ENCODE measurements at places on chromosomes 16 and 17.

- DNase-seq, result no peak
Observed at GRCh38 chr16:984121-984694, 2.6 kb downstream of the SOX8 start.

- no peak for DNase-seq
Observed at GRCh38 chr17:60646701-60647100, 30.9 kb upstream of the BCAS3 start.

GRCh38 chr16:89431630-89432029 is 58.7 kb downstream of the ANKRD11 start:
- DNase-seq, result no peak

GRCh38 chr17:29570521-29570920 is 2.0 kb downstream of the TP53I13 start:
- DNase-seq, result no peak

DNA sequence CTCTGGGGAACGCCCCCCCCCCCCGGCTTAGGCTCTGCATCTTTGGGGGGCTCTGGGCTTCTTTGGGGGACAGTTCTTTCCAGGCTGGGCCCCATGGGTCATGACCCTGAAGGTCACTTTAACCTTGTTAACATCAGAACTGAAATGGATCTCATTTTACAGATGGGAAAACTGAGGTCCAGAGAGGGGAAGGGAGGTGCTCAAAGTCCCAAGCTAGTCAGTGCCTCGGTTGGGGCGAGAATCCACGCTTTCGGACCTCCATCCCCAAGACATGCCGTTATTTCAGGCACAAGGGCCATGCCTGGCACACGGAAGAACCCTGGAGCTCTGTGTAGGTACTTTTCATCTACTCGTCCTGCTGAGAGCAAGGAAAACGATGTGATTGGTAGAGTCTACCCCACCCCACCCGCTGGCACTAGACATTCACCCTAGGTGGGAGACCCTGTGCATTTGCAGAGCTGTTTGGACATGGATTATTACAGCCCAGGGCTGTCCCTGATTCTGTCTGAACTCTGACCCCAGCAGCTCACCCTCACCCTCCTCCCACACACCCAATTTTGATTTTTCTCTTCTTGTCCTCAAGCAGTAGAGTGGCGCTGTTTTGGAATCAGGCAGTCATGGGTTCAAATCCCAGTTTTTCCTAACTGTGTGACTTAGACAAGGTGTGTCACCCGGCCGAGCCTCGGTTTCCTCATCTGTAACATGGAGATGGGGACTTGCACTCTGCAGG is 155.1 kb upstream of the CDC42EP4 start:
- DNase-seq, result no peak

GRCh38 chr16:14300705-14301168 is 229.6 kb downstream of the MRTFB start:
- DNase-seq, result peak; percentile 82

GRCh38 chr17:78524870-78525510 is 52.2 kb downstream of the DNAH17 start:
- DNase-seq, result no peak

- no peak for DNase-seq
Observed at GRCh38 chr16:84040823-84041820, 1.5 kb downstream of the SLC38A8 start.

DNA sequence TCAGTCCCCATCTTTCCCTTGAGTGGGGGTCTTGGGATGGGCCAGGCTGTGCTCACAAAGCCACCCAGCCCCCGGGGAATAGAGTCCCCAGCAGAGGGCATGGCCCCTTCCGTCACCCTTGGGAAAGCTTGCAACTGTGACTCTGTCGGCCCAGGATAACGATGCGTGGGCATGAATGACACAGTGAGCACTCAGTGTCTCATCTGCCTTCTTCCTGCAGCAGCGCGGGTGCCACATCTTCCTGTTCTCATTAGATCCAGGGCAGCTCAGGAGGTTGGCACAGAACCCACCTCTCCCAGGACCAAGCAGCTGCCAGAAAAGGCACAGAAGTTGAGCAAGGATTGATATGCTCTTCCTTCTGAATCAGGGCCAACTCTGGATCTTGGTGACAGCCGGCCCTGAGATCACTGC is 84.7 kb downstream of the MRC2 start:
- DNase-seq, result no peak

- DNase-seq, result peak; percentile 75
Observed at GRCh38 chr17:8420041-8420934, 15.4 kb upstream of the NDEL1 start.

- no peak for DNase-seq
Observed at GRCh38 chr17:64003526-64004121, 5.5 kb downstream of the PRR29 start.

GRCh38 chr17:63772801-63773271 is 561 bp downstream of the CCDC47 start:
- peak; percentile 30 for DNase-seq

GRCh38 chr16:30786115-30786935 is 680 bp downstream of the ZNF629 start:
- peak; percentile 70 for DNase-seq

GRCh38 chr16:5977329-5977728 is 879.7 kb upstream of the EEF2KMT start:
- DNase-seq, result no peak

- no peak for DNase-seq
Observed at GRCh38 chr17:32742681-32743538, 134.0 kb downstream of the MYO1D start.

DNA sequence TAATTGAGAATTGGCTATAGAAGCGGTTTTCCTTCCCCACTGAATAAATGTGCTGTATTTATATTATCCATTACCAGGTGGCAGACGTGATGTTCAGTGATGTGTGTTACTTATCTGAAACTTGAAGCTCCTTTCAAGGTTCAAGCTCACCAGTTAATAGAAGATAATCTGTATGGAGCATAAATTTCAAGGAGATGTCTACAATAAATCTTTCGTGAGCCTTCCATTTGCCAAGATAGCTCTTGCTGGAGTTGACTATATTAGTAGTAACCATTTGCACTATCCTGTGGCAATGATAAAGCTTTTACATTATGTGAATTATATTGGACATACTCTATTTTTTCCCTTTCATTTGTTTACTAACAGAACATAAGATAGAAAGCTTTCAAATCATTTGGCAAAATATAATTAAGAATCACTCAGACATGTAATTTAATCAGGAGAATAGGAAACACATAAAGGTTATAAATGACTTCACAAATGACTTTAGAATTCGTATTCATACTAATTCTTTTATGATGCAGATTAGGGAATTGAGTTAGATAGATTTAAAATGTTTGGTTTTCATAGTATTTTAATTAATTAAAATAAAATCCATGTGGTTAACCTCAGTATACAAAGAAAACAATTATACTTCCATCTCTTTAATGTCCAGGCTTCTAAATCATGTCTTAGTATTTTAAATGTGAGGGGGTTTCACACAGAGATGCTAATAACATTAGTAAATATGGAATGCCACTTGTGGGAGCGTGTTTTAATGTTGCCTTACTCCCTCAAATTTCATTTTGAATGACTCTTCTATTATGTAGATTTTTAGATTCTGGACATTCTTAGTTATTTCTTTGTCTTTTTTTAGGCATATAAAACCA is 664.4 kb upstream of the CDH8 start:
- no peak for DNase-seq

DNA sequence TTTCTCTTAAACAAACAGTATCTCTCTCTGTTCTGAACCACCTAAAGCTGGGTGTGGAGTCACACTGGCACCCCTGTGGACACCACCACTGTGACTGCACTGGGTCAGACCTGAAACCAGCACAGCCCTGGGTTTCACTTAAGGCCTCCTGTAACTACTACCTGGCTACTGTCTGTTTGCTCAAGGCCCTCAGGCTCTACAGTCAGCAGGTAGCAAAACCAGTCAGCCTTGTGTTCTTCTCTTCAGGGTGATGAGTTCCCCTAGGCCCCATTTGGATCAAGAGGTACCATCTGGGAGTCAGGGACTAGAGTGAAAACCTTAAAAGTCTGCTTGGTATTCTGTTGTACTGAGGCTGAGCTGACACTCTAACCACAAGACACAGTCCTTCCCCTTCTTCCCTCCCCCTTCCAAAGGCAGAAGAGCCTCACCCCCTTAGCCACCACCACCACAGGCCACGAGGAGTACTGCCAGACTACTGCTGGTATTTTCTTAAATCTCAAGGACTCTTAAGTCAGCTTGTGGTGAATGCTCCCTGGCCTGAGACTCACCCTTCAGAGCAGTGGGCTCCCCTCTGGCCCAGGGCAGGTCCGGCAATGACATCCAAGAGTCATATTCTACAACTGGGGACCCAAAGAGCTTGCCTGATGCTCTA is 153.2 kb upstream of the MON1B start:
- DNase-seq, result no peak

- DNase-seq, result no peak
Observed at GRCh38 chr16:7456211-7456610, 123.6 kb downstream of the RBFOX1 start.

DNA sequence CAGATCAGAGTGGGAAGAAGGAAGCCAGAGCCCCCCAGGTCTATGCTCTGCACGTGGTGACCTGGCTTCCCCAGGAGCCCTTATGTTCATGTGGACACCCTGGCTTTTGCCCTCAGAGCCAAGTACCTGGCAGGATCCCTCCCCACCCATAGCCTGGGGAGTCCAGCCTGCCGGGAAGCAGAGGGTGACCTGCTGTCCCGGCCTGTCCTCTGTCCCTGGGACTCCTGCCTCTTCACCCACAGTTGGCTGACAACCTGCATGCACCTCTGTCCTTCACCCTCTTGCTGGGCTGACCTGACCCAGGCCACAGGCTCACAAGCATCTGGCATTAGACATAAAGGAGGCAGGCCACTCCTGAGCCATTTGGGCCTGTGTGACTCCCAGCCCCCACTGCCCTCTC is 60.2 kb downstream of the SMPD3 start:
- no peak for DNase-seq

GRCh38 chr16:27547134-27547533 is 2.6 kb downstream of the GTF3C1 start:
- no peak for DNase-seq

- DNase-seq, result no peak
Observed at GRCh38 chr17:57166803-57167202, 81.8 kb downstream of the AKAP1 start.

DNA sequence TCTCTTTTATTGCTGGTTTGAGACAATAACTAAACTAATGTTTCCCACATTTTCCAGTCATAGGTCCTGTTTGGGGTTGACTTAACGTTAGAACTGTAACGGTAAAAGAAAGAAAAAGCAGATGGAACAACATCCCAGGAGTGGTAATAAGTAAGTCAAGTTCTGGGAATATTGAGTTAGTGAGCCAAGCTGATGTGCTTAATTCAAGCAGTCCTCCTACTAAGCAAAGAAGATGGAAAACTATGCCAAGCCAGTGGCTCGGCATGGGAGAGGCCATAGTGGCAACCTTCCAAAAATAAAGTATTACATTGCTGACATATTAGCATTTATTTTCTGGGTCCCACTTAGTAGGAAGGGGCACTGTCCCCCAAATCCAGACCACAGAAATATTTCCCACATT is 161.7 kb upstream of the CDH5 start:
- DNase-seq, result no peak

DNA sequence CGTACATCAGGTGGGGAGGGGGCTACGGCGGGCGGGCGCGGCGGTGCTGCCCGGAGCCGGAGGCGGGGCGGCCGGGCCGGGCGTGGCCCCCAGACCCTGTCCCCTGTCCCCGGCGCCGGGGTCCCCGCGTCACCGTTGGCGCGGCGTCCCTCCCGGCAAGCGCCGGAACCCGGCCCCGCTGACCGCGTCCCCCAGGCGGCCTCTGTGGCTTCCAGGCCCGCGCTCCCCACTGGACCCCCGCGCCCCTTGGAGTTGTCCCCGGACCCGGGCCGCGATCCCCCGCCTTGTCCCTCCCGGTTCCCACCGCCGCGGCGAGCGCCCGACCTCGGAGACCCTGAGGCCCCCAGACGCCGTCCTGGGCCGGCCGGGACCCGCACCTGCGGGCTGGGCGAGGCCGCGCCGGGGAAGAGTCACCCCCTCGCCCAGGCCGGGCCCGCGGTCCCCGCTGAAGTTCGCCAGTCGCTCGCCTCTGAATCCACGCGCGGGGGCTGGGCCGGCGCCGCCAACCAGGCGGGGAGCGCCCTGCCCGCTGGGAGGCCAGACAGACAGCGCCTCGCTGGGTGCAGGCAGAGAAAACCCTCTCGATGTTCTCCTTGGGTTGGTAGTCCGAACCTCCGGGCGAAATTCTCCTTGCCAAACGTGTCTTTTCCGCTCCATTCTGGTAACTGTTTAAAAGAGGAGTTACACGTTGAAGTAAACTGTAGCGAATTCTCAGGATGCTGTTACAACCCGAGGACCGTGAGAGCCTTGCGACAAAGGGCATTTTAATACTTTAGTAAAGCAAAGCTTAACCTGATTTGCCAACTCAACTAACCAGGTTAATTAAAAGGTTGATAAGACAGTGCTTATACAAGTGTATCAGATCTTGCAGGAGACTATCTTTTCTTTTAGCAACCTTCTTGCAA is 761 bp downstream of the GAN start:
- peak; percentile 61 for DNase-seq

- no peak for DNase-seq
Observed at GRCh38 chr16:29148867-29149272, 164.0 kb downstream of the LAT start.

DNA sequence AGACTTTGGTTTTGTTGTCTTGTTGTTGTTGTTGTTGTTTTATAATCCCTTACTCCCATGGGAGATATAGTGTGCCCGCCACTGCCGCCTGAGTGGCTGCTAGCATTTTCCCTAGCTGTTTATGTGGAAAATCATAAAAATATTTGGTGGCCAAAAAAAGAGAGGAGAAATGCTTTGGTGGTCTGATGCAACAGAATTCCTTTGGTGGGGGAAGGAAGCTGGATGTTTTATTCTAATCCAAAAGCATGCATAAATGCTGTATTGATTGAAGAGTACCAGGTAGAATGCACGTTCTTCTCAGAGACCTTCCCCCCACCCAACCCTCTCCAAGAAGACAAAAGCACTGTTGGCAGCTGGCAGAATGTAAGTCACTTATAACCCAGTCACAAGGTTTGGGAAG is 93.2 kb downstream of the C17orf67 start:
- no peak for DNase-seq

- peak; percentile 18 for DNase-seq
Observed at GRCh38 chr17:19003543-19004420, 782 bp downstream of the FAM83G start.

DNA sequence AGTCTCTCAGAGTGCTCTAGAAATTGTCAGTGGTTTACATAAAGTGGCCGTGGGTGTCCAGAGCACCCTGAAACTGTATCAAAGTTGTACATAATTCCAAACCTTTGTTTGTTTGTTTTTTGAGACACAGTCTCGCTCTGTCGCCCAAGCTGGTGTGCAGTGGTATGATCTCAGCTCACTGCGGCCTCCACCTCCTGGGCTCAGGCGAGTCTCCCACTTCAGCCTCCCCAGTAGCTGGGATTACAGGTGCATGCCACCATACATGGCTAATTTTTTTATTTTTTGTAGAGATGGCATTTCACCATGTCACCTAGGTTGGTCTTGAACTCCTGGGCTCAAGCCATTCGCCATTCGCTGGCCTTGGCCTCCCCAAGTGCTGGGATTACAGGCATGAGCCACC is 24.3 kb upstream of the ADGRG1 start:
- DNase-seq, result no peak

DNA sequence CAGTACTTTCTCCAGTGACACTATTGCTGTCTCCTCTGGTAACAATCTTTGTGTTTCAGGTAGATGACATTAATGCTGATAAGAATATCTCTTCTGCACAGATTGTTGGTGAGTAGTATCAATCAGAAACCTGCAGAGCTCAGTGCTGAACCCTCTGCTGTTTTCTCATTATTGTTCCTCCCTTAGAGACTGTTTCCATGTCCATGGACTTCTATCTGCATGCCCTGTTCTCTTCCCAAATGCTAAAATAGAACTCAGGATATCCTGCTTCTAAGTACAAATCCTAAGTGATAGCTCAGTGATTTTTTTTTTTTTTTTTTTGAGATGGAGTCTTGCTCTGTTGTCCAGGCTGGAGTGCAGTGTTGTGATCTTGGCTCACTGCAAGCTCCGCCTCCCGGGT is 29.4 kb downstream of the IST1 start:
- no peak for DNase-seq
